Progenitor cell of endocrine pancreas (in vitro differentiated cells): ENCODE measurements at places on chromosomes 5 and 9. TPM values are rescaled to one million over a fixed set of nuclear protein-coding genes. Genes with fewer than 3 reads are reported as not detected.

GRCh38 chr5:116152169-116152568 is 67.3 kb downstream of the COMMD10 start:
- no peak overlapping the region for H3K27ac ChIP-seq
- H3K4me1 ChIP-seq = peaks cover 11% of the 10 kb centered on the region
- no peak overlapping the region for H3K4me3 ChIP-seq
- peaks cover 9% of the 10 kb centered on the region for H3K36me3 ChIP-seq
- no peak for DNase-seq

DNA sequence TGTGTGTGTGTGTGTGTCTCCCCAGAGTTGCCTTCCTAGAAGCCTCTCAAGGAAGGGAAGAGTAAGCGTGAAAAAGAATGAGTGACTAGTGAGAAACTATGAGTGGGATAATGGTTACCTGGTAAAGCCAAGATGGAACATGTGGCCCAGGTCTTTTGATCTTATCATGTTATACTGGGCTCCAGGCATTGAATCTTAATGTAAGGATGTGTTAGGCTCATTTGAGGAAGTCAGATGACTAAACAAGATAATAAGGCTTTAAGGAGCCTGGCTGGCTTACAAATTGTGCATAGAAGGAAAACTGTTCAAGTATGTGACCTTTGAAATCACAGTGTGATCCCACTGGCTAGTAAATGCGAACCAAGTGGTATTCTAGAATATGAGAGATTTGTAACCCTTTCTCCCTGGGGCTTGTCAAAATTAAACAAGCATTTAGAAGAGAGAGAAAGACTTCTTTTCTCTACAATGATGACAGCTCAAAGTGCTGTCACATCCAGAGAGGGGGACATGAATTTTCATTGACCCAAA is 29.9 kb upstream of the HMHB1 start:
- no peak overlapping the region for H3K4me3 ChIP-seq
- no peak overlapping the region for H3K27ac ChIP-seq
- H3K27me3 ChIP-seq = peaks cover 3% of the 10 kb centered on the region
- no peaks in the 10 kb centered on the region for H3K4me1 ChIP-seq

- H3K27ac ChIP-seq = peak overlapping the region; percentile 94
- peaks cover 25% of the 10 kb centered on the region for H3K4me1 ChIP-seq
- peak overlapping the region; percentile 71 for H3K4me3 ChIP-seq
- peaks cover 4% of the 10 kb centered on the region for H3K36me3 ChIP-seq
These were observed 1.6 kb downstream of the DMXL1 start for GRCh38 chr5:119072496-119072895.

DNA sequence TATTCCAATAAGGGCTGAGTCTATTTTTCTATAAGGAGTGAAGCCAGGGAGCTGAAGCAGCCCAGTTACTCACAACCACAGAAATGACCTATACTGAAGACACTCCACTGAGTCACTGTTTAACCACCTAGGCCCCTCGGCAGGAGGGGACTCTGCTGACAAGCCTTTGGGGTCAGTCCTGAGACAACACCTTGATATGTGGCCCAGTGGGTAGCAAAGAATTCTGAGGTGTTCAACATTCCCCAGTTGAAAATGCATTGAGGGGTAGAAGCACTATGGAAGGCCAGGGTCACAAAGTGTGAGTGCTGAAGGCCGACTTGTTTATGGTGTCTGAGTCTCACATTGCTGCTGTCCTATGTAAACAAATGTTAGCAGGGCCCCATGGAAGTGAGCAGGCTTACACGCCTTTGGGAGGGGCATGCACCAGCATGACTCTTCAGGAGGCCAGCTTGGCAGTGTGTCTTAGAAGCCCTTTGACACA is 112.6 kb upstream of the NFIL3 start:
- H3K27ac ChIP-seq = peak overlapping the region; percentile 46
- no peak for DNase-seq
- no peak overlapping the region for H3K4me3 ChIP-seq
- H3K27me3 ChIP-seq = no peaks in the 10 kb centered on the region
- H3K4me1 ChIP-seq = peaks cover 11% of the 10 kb centered on the region

Gene ABHD17B
- total RNA-seq = 38.3 TPM in 2 replicates

- H3K27ac ChIP-seq = no peak overlapping the region
- H3K4me3 ChIP-seq = no peak overlapping the region
- no peaks in the 10 kb centered on the region for H3K27me3 ChIP-seq
- no peak for DNase-seq
- H3K36me3 ChIP-seq = no peaks in the 10 kb centered on the region
These were observed 101.1 kb downstream of the MUSK start for GRCh38 chr9:110769667-110770066.

GRCh38 chr5:91538179-91538578 is 155.1 kb upstream of the ARRDC3 start:
- no peaks in the 10 kb centered on the region for H3K36me3 ChIP-seq
- H3K27ac ChIP-seq = no peak overlapping the region
- H3K4me1 ChIP-seq = no peaks in the 10 kb centered on the region
- no peak for DNase-seq
- no peaks in the 10 kb centered on the region for H3K27me3 ChIP-seq
